ENCODE measurements at places on chromosomes 3 and 15.

GRCh38 chr3:191176038-191176785 is 22.8 kb upstream of the OSTN start:
- no peak for DNase-seq

DNA sequence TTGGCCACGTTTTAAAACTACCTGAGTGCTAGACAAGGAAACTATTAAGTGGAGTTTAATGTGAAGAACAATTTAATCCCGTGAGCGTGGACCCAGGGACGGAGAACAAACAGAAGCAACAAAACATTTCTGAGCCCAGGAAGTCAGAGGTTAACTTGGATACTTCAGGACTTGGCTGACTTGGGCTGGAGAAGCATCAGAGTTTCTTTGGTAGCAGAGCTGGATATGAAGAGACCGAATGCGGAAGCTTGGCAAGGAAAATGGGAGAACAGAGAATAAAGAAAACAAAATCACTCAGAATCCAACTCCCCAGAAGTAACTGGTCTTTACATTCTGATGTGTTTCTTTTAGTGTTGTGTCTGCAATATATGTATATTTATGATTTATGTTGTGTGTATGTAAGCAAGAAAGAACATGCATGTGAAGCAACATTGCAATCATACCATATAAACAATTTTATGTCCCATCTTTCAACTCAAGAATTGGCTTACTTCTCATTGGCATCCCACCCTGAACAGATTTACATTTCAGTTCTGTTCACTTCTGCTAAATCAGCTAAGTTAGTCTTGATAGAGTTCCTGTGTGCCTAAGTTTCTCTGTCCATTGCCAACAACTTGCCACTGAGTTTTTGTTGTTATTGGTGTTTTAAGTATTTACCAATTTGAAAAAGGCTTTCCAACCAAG is 17.2 kb upstream of the PLOD2 start:
- DNase-seq, result no peak

DNA sequence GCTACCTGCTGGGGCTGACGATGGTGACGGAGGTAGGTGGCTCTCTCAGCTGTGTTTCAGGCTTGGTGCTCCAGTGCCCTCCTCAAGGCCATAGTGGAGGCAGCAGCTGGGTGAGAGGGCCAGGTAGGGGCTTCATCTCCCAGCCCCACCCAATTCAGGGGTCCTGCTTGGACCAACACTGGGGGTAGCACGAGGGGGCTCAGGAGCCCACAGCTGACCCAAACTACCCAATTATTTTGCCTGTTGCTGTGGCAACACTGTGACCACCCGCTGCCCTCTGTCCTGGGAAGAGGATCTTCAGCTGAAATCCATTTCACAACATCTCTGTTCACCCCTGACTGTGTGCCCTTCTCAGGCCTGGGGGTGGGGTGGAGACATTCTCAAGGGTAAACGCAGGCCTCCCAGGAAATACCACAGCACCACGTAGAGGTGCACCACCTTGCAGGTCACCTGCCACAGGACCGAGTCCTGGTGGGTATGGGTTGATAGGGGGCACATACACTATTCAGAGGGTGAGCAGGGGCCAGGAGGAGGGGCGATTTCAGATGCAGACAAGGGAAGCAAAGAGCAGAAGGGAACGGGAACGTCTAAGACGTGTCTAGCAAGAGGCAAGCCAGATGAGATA is 62.7 kb downstream of the GRIP2 start:
- no peak for DNase-seq

GRCh38 chr3:4809922-4810321 is 169.3 kb upstream of the BHLHE40 start:
- no peak for DNase-seq

DNA sequence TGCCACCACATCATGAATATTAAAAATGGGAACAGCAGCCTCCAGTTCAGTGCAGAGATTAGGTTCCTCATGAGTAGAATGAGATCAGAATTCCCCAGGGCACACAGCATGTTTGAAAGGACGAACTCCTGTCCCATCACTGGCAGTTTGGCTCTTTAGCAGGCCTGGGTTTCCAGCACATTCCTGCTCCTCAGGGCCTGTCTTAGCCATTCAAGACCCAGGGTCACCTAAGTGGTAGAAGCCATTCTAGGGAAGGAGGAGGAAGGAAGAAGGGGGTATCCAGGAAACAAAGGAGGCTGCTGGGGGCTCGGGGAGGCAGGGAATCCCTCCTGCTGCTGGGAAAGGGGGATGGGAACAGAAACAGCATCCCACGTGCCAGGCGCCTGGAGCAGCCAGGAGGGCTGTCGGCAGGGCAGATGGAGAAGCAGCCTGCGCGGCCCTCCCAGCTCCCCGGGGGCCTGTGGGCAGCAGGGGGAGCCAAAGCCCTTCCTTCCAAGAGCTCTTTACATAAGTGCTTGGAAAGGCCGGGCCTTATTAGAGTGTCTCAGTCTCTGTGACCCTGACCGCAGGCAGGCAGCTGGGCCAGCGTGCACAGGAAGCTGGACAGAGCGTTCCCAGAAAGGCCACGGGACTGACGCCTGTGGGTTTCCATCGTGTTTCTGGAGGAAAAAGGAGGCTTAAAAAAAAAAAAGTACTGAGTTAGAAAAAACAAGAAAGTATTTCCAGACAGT is 24.7 kb downstream of the LOXL1 start:
- peak; percentile 76 for DNase-seq

GRCh38 chr3:139470199-139470598 is 6.1 kb downstream of the RBP2 start:
- no peak for DNase-seq

DNA sequence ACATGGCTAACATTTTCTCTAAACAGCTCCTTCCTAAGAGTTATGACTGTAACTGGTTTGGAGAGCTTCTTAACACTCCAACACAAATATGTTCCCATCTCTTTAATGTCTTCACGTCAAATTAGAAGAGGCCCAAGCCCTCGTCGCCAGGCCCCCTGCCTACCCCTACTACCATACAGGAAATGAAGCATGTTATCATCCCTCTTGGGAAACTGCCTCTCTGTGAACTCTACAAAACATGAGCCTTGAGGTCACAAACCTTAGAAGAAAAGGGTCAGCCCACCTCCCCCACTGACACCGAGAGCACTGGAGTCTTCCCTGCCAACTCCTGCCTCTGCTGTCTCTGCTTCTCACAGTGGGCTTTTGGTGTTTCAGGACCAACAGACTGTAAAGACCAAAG is 243.1 kb upstream of the STT3B start:
- no peak for DNase-seq

DNA sequence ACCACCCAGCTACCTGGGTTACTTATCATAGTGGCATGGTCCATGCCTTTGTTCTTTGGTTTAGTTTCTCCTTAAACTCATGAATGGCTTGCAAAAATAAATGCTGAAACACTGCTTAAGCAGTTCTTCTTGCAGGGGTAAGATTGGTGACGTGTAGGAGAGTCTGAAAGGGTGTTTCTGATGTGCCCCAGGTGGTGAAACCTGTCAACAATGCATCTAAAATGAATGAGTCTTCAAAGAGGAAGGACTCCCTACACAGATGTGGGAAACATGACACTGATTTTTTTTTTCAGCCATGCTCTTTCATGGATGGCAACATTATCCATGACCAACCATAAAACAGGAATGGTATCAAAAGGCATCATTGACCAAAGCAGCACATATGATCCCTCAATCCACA is 72.0 kb downstream of the KCNH8 start:
- no peak for DNase-seq

GRCh38 chr15:59298225-59298853 is 74.3 kb downstream of the MYO1E start:
- DNase-seq, result no peak

DNA sequence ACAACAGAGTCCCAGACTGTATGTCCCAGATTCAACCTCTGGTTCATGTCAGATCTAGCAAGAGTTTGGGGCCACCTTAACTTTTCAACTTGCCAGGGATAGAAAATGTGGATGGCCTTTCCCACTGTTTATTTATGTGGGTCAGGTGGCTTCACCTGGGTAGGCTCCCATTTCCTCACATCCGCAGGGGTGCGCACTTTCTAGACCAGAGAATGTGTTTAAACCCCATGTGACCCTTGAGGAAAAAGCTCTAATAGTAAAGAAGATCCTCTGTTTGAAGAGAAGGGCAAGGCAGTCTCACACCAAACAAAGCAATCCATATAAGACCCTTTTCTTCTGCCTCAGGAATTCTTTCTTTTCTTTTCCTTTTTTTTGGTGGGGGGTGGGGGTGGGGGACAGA is 167.2 kb upstream of the TSC22D2 start:
- no peak for DNase-seq

GRCh38 chr3:184037816-184038215 is 6.3 kb downstream of the HTR3D start:
- no peak for DNase-seq

GRCh38 chr15:31200735-31201151 is 99.2 kb upstream of the TRPM1 start:
- DNase-seq, result peak; percentile 62

DNA sequence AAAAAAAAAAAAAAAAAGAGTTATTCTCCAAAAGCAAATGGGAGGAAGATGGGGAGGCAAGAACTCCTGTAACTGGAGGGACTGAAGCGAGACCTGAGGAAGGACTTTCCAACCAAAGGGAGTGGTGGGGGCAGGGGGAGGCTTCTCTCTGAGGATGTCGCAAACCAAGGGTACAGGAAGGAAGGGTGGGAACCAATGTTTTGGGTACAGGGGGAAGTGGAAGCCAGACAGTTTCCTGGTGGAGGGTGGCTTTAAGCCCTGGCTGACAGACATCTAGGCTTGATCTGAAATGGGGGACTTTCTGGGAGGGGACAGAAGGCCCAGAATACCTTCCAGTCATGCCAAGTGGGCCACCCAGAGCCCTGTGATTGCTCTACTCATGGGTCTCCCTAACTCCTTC is 27.0 kb downstream of the VIPR1 start:
- DNase-seq, result no peak

GRCh38 chr3:64318001-64318400 is 92.7 kb upstream of the PRICKLE2 start:
- no peak for DNase-seq

DNA sequence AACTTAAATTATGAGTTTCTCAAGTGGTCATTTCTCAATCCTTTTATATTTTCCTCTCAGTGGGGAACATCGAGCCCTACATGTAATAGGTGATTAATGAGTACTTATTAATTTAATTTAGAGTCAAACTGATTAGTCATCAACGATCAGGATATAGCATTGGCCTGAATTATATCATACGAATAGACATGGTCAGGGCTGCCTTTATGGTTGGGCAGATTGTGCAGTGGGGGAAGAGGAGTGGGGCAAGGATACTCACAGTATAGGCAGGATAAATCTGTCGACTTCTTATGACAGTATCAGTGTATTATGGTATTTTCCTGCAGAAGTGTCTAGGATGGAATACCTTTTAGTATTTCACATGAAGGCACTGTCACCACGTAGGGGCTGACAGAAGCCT is 27.0 kb downstream of the C2CD4A start:
- no peak for DNase-seq

DNA sequence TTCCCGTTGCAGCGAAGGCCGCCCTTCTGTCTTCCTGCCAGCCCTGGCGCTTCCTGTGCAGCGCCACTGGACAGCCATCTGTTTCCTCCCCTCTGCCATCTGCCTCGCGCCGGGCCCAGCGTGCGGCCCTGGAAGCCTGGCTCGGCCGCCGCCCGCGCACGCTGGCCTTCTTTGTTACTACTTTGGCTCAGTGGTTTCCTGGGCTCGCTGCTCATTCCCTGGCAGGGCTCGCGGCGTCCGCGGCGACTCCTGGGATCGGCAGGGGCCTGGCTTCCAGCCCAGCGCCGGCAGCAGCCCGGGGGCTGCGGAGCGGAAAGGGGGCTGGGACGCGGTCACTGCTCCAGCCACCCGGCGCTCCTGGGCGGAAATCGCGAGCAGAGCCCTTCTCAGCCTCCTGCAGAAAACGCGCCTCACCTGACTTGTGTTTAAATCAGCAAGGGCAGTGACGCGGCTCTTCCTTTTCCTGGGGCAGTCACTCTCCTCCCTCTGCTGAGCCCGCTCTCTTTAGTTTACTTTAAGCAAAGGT is 10.0 kb downstream of the CMTM7 start:
- peak; percentile 61 for DNase-seq

DNA sequence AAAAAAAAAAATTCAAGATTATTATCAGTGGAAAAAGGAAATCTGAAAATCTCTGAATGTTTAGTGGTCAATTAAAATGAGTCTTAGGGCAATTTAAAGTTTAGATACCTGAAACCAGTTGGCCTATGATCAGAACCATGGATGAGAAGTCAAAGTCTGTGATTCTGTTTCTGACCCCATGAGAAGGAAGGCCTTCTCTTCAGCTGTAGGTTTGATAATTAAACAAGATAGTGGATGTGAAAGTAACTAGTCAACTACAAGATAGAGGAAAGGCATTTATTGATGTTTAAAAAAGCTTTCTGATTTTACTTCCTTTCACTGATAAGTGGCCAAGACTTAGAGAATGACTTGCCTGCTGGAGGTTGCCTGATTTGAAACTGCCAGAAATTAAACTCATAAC is 8.7 kb downstream of the PLS1 start:
- DNase-seq, result no peak

DNA sequence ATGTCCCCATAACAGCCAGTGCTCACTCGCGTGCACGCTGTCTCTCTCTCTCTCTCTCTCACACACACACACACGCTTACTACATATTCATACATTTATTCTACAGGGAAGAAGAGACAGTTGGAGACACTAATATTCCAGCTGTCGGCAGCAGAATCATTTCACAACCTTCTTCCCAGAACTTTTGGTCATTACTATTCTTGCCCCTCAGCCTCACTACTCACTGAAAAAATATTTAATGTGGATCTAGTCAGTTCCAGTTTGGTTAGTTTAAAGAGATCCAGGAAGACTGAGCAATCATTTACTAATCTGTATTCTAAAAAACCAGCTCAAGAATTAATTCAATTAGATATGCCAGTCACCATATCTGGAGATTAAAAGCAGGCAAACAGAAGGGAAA is 394.9 kb downstream of the PTPRG start:
- DNase-seq, result no peak

- DNase-seq, result no peak
These were observed 560.5 kb upstream of the ZNF717 start for GRCh38 chr3:76345878-76346277.

GRCh38 chr3:66486202-66486601 is 14.6 kb downstream of the LRIG1 start:
- no peak for DNase-seq

- DNase-seq, result no peak
These were observed 229.6 kb downstream of the BBX start for GRCh38 chr3:107752202-107752990.

- no peak for DNase-seq
These were observed 6.3 kb downstream of the ACAA1 start for GRCh38 chr3:38130631-38131065.

DNA sequence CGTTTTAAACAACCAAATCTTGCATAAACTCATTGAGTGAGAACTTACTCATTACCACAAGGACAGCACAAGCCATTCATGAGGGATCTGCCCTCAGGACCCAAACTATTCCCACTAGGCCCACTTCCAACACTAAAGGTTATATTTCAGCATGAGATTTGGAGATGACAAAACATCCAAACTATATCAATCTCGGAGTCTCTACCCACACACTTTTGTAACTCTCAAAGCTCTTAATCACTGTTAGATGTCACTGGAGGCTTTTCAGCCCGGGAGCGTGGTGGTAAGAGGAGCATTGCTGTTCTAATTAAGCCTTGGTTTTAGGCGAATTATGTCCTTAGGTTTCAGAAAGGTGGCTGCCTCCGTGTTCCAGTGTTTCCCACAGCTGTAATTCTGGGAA is 86.3 kb downstream of the CNTN6 start:
- no peak for DNase-seq

- no peak for DNase-seq
These were observed 556.6 kb upstream of the RGMA start for GRCh38 chr15:93645594-93645993.

Data from activated gamma-delta T cell treated with Interleukin-2 at 50 U/mL for 16 hours (primary cell).